Natural killer cell treated with Interleukin-12 subunit alpha and Interleukin-12 subunit beta and Interleukin-15 and Interleukin-18, amount 100 ng/mL, for 72 hours (primary cell): ENCODE measurements at places on chromosomes 16 and 17. TPM values are rescaled to one million over a fixed set of nuclear protein-coding genes. Genes with fewer than 3 reads are reported as not detected.

MYL4 gene
- total RNA-seq: 0.92 TPM

DNA sequence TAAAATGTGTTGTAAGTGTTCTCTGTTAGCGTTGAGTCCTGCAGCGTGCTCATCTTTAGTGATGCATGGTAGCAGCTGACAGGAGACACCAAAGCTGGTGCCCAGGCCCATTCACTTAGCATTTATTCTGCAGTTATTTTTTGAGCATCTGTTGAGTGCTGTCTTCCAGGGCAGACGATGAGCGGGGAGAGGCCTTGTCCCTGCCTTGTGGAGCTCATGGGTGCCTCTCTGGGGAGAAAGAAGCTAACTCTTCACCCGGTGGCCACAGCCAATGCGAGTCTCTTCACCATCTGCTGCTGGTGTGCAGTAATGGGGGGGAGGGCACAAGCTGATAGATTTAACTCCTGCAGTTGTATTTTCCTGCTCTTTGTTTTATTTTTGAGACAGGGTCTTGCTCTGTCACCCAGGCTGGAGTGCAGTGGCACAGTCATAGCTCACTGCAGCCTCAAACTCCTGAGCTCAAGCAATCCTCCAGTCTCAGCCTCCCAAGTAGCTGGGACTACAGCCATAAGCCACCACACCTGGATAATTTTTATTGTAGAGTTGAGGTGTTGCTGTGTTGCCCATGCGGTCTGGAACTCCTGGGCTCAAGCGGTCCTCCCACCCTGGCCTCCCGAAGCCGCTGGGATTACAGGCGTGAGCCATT is 30.5 kb downstream of the GPT2 start:
- no peak for DNase-seq

- DNase-seq: peak; percentile 56
Measured at GRCh38 chr16:57371494-57372371, 557 bp upstream of the CX3CL1 start.

COTL1 gene
- 154 TPM for total RNA-seq

RTN4RL1 gene
- total RNA-seq: not detected

KRT40 gene
- not detected for total RNA-seq

SOCS3 gene
- 110 TPM for total RNA-seq

ALOX12 gene
- not detected for total RNA-seq

GRCh38 chr17:5439446-5439764 is 450 bp upstream of the C1QBP start:
- DNase-seq: no peak

CCT6B gene
- 1.9 TPM for total RNA-seq

DNA sequence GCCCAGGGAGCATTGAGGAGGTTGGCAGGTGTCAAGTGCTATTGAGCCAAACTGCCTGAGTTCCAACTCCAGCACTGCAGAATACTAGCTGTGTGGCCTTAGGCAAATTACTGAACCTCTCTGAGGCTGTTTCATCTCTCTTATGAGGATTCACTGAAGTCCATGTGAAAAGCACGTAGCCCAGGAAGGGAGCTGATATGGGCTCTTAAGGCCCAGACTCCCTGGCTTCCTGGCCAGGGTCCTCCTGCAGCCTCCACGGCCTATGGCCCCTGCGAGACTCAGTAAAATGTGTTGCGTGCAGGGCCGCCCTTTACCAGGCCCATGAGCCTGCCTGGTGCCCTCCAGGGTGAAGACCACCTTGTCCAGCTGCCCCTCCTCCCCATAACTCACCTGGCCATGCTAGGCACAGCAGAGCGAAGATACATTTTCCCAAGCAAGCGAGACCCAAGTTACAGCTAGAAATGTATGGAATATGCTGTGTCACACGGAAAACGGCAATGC is 133.7 kb upstream of the TNRC6C start:
- DNase-seq: peak; percentile 49

DNA sequence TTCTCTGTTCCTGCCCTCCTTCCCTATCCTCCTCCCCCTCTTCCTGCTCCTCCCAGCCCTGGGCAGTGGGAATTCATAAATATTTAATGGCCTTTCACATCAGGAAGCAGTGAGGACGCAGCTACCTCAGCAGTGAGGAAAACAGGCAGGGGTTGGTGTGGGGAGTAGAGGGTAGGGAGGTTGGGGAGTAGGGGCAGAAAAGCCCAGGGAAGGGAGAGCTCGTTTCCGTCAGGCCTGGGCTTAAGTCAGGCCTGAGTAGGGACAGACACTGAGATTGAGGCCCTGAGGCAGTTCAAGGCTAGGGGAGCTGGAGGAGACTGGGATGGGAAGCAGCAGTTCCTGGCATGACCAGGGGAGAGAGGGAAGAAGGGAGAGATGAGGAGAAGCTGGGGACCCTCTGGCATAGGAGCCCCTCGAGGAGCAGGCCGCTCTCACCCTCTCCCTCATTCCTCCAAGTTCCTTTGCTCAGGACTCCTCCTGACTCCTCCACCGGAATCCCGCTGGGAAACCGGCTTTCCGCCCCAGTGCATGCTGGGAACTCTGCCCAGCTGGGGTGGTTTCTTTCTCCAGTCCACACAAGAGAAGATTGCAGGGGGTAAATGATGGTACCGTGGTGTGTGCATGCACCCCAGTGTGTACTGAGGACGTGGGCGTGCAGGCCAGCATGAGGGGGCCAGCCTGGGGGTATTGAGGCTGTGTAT is 6.2 kb downstream of the SAMD14 start:
- DNase-seq: no peak

MRPS23 gene
- 65.0 TPM for total RNA-seq

KRT27 gene
- not detected for total RNA-seq

DNA sequence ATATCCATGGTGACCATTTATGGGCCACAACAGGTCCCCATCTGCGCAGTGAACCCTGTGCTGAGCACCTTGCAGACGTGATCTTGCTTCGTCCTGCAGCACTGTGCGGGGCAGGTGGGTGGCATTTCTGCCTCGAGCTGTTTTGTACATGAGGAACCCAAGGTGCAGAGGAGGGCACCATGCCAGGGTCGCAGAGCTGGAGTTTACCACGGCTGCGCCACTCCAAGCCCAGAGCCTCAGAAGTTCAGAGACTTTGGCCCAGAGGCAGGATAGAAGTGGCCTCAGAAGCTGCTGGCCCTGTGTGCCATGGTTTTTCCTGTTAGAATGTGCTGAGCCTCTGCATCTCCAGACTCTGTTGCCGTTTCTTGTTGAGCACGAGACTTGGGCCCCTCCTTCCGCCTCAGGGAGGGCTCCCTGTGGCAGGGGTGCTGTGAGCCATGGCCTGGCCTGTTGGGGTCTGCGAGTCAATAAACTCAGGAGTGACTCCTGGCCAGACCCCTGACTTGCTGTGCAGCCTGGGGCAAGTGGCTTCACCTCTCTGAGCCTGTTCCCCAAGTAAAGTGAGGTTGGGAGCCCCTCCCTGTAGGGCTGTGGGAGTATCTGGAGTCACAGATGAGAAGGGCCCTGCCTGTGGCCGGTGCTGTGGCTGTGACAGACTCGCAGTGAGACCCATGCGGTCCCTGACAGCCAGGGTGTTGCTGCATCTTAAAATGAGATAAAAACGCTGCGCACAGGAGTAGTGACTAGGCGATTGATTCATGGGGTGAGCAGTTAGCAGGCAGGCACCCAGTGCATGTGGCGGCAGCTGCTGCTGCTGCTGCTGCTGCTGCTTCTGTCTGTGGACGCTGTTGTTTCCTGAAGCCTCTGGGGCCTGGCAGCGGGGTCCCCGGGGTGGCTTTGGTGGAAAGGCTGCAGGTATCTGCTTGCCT is 11.8 kb downstream of the MAP2K3 start:
- no peak for DNase-seq

GRCh38 chr17:18360518-18360917 is 2.8 kb downstream of the SHMT1 start:
- no peak for DNase-seq

DNA sequence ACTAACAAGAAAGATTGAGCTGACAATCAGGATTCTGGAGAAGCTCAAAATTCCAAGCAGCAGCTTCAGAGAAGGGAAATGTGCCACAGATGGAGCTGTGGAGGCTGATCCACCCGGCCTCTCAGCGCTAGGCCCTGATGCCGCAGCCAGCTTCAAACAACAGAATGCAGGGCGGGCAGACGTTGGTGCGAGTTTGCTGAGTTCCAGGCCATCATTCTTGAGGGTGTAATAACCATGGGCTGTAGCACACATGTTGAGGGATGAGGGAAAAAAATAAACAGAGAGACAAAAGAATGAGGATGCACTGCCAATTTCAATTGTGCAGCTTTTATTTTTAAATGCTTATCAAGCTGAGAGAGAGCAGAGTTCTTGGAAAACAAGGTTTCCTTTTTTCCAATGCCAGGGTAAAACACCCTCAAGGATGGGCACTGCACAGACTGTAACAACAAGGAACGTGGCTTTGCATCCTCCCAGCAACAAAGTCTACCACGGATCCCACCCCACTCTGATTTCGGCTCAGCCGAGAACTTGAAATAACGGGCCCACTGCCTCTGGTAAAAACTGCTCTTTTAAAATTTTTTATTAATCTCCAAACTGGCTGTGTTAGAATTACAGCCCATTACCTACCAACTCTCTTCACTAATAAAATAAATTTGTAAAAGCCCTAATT is 90.2 kb downstream of the SMG6 start:
- DNase-seq: no peak

CALB2 gene
- total RNA-seq: not detected

GRCh38 chr17:61203671-61204131 is 195.9 kb upstream of the TBX2 start:
- DNase-seq: no peak

DNA sequence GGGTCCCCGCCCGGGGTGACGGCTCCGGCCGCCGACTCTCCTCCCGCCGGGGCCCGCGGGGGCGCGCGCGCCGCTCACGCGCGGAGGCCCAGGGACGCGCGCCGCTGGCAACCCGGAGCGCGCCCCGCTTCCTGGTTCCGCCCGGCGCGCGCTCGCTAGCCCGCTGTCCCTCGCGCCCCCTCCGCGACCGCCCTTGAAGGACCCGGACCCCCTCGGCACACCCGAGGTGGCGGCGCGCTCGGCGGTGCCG is at the start of gene STAT5B:
TSS of gene STAT5B (minus strand) at position 33 of the 250 bp plus-strand sequence. CDS start 44,264 bp downstream, outside the sequence.
- DNase-seq: peak; percentile 80

NHLRC4 gene
- 0.48 TPM for total RNA-seq

GRCh38 chr17:81135505-81136278 is 29.6 kb upstream of the PVALEF start:
- no peak for DNase-seq

- DNase-seq: no peak
Measured at GRCh38 chr17:27319541-27320221, 25.8 kb downstream of the WSB1 start.

DNA sequence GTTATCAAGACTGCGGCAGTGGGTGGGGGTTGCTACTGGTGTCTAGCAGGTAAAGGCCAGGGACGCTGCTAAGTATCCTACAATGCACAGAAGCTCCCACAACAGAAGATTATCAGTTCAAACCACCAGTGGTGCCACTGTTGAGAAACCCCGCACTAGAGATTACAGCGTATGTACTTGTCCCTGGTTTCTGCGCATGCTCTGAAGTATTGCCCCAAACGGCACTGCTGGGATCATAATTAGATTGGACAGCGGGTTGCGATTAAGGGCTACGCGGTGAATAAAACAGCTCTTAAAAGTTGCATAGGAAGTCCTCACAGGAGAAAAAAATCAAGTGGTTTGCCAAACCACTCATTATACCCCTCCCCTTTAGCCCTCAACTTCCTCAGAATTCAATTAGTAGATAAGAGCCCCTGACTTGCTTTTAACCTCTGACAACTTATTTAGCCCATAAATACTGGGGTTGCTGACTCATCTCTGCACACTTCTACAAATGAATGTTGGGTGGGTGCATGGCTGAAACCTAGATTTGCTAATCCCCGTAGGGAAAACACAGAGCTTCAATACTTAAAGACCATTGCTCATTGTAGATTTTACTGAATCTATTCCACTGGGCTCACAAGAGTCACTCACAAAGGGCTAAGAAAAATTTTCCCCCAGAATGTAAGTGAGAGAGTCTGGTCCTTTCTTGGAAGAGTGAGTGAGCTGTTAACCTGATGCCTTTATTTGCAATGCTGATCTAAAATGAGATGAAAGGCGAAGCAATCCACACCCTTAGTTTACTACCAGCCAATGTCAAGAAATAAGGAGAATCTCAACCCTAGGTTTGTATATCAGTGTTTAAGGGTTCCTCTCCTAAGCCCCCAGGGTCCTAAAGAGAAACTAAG is 91.8 kb downstream of the RGS9 start:
- DNase-seq: no peak

MT4 gene
- total RNA-seq: not detected

DNA sequence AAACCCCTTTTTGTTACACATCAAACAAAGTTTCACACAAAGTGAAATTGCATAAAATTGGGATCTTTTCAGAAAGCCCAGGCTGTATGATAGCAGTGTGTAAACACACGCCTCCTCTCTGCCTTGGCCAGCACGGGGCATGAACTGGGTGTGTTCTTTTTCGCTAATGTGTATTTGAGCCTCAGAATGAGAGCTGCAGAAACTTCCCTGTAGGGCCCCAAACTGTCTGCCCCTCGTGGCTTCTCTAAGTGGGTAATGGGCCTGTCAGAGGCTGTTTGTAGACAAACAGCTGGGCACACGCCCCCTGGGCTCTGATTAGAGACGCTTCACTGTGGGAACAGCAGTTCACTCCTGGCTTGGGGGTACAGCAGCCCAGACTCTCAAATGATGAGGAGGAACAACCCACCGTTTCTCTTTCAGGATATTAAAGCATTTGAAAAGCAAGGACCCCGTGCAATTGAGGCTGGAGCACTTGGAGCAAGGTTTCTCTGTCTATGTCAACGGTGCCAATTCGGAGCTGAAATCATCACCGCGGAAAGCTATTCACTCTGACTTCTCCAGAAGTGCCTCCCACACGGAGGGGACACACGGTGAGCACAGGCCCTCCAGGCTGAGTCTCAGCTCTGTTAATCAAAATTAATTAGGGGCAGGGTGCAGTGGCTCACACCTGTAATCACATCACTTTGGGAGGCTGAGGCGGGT is 78.4 kb downstream of the KATNIP start:
- DNase-seq: no peak

DNA sequence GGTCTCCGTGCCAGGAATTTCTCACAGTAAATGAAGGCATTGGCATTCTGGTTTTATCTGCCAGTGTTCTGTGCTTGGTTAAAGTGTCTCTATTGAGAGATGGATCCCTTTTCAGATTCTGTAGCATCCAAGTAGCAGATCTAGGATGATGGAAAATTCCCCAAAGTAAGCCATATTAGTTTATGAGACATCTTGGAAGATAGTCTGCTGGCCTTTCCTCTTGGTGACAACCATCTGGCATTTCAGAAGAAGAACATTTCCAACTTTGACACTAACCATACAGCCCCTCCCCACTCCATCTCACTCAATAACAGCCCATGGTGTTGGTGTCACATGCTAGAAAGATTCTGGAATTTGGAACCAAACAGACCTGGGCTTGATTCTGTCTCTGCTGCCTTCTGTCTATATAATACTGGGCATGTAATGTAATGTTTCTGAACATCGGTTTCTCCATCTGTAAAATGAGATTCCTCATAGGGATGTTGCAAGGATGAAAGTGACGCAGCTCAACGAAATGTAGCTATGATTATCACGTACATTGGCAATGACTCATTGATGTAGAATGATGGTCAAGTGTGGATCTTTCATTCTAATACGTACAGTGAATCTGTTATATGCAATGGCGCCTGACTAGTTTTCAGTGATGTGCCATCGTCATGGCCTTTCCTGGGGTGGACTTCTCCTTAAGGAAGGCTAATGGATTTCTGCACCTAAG is 32.6 kb upstream of the PIRT start:
- DNase-seq: no peak

PRR15L gene
- not detected for total RNA-seq

GRCh38 chr16:89317729-89318429 is 100.4 kb downstream of the ZNF778 start:
- DNase-seq: peak; percentile 49

- no peak for DNase-seq
Measured at GRCh38 chr16:87729266-87729954, 36.4 kb downstream of the KLHDC4 start.

FN3K gene
- 1.6 TPM for total RNA-seq

DPEP3 gene
- not detected for total RNA-seq

GRCh38 chr16:67248401-67249177 is at the start of gene SLC9A5:
Gene SLC9A5 (plus strand): TSS chr16:67248979. CDS start chr16:67249015, 36 bp downstream.
- no peak for DNase-seq
